Common myeloid progenitor, CD34-positive (primary cell): ENCODE measurements at places on chromosomes 7 and 10.

DNA sequence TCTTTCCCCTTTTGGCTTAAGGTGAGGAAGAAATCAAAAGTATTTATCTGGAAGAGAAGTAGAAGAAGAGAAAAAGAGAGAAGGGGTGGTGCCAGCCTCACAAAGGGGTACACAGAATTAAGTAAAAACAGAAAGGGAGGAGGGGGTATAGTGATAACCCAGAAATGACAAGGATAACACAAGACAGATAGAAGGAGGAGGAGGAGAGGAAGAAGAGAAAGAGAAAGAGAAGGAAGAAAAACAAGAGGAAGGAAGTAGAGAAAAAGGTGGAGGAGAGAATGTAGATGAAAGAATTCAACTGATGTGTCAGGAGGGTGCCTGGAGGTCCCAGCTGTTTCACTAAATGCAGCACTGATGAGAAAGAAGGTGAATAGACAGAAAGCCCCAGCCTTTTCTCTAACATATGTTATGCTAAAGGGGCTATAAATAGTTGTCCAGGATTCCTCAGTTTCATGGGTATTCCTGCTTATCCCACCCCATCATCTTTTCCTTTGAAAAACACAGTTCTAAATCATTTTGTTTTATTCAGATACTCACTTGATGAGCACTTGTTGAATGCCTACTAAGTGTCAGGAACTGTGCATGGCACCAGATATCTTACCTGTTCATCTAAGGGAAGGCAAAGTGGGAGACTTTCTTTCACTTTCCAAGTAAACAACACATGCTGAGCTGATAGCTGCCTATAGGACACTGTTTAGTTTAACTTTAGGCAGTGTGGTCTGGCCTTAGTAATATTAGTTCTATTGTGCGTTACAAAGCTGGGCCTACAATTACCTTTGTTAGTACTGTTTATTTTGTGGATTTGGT is 8.0 kb downstream of the SEMA3E start:
- no peak for DNase-seq

- DNase-seq, result no peak
These were observed 25.3 kb downstream of the CHCHD3 start for GRCh38 chr7:133056370-133057238.

DNA sequence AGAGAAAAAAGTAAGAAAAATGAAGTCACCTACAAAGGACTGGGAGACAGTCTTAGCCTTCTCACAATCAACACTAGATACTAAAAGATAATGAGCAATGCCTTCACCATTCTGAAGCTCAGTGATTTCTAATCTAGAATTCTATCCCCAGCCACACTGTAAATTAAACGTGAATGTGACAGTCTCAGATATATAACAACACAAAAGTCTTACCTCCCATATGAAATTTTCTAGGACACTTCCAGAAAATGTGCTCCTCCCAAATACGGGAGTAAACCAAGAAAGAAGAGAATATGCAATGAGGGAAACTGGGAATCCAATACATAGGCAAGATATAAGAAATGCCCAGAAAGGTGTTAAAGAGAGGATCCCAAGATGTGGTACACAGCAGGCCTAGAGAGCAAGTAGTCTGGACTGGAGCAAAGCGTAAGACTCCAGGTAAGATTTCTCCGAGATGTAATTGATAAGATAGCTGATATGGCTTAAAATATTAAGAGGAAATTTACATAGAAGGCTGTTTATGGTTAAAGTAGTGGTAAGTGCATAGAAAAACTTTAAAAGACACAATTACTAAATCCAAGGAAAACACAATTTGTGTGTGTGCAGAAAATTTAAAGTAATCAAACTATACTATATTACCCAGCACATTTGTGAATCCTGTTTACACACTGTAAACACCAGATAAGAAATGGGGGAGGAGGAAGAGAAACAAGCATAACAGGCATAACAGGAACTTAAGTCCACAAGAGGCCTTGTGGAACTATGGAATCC is 44.1 kb downstream of the SGMS1 start:
- no peak for DNase-seq

- no peak for DNase-seq
These were observed 2.1 kb upstream of the TMEM72 start for GRCh38 chr10:44908936-44909630.

GRCh38 chr7:1125603-1125969 is 34.4 kb downstream of the ZFAND2A start:
- DNase-seq, result no peak

GRCh38 chr10:69101451-69102095 is 13.7 kb downstream of the SRGN start:
- DNase-seq, result no peak

DNA sequence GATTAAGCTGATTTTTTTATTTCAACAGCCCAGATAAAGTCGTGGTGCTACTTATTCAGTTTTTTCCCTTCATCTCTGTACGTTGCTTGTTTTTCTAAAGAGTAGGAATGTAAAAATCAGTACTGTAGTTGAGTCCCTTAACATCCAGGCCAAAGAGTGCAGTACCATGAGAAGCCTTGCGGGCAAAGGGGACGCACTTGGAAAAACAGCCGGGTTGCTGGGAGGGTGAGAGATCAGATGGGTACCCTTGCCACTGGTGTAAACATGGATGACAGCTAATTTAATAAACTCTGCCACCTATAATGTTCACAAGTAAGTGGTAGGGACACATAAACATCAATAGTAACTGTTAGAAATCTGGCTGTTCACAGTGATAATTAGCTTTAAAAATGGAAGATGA is 175.9 kb downstream of the POU6F2 start:
- DNase-seq, result no peak

DNA sequence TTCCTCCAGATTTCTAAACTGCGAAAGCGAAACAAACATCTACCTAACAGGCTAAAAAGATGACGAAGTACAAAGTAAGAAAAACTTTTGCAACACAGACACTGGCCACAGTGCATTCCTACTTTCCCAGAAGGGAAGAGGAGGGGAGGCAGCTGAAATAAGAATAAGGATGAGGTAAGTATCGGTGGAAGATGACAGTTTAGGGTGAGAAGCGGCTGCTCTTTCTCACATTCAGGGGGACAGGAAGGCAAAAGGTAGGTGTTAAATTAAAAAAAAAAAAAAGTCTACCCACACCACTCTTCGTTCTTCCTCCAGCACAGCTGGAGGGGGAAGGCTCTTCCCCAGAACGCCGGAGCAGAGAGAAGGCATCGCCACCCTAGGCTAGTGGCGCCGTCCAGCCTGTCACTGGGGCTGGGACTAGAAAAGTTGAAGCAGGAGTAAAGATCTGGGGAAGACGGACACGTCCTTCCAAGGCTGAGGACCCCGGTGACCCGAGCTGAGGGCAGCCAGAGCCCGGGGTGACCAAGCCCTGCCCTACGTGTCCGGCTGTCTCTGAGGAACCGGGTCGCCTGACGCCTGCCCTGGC is 846 bp downstream of the DNAJC1 start:
- peak; percentile 34 for DNase-seq
